ENCODE measurements at places on chromosomes 4 and X.

DNA sequence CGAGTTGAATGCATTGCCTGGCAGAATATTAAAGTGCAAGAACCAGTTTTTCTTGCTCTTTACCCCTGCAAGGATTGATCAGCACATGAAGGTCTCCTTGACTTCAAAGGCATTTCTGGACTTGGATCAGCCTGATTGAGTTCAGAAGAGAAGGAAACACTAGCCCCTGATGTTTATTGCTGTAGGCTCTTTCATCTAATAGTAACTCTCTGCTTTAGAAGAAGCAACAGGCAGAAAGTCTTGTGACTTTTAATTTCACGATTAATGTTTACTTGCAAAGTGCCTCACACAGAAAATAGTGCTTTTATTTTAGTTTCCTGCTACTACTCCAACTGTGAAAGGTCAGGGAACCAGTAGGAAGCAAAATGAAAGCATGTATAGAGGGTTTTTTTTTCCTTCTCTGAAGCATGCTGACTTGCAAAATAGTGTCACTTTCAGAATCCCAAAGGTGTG, 69.1 kb downstream of the PCDH7 start:
- no peak for DNase-seq

DNA sequence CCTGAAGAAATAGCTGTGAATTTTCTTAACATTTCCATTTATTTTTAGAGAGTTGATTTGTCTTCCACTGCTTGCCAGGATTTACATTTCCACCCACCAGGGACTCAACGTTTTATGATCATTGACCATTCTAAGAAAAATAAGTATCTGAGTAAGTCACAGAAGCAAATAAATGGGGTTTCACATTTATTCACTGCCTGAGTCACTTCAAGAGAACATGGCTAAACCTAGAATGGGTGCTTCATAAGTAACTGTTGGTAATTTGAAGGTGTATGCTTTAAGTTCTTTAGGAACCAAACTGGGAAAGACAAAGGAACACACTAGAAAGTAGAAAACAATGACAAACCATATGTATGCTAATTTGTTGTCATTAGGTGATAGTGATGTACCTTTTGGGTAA, 43.2 kb upstream of the GRIA3 start:
- DNase-seq = no peak

- peak; percentile 11 for DNase-seq
Measured at GRCh38 chrX:74349387-74349786, 45.4 kb downstream of the ZCCHC13 start.

GRCh38 chr4:32172086-32172485, 1451.9 kb downstream of the PCDH7 start:
- DNase-seq = no peak

GRCh38 chrX:119605464-119606279, 552 bp downstream of the NKRF start:
- DNase-seq = peak; percentile 35

Measured in AG20443 (cell line).